Stimulated activated CD8-positive, alpha-beta memory T cell treated with anti-CD3 and anti-CD28 coated beads, Interleukin-2, amount 100 ng/mL, for 1 hour (primary cell): ENCODE measurements at places on chromosomes 2 and 18.

GRCh38 chr2:225379856-225380255, 19.7 kb upstream of the NYAP2 start:
- DNase-seq: no peak

GRCh38 chr18:62445386-62445917, 77.4 kb upstream of the ZCCHC2 start:
- no peak for DNase-seq

- DNase-seq: no peak
Observed at GRCh38 chr18:74482697-74483096, 13.5 kb upstream of the CNDP2 start.

GRCh38 chr18:23870676-23871380, 143.7 kb upstream of the TTC39C start:
- DNase-seq: no peak

GRCh38 chr18:12968619-12969018, 20.8 kb downstream of the SEH1L start:
- DNase-seq: no peak
